ENCODE measurements at places on chromosomes 1 and 21.

GRCh38 chr1:66237042-66237441 is 296.9 kb upstream of the SGIP1 start:
- no peak for DNase-seq

- DNase-seq, result no peak
Observed at GRCh38 chr1:213094446-213094845, 43.4 kb downstream of the RPS6KC1 start.

DNA sequence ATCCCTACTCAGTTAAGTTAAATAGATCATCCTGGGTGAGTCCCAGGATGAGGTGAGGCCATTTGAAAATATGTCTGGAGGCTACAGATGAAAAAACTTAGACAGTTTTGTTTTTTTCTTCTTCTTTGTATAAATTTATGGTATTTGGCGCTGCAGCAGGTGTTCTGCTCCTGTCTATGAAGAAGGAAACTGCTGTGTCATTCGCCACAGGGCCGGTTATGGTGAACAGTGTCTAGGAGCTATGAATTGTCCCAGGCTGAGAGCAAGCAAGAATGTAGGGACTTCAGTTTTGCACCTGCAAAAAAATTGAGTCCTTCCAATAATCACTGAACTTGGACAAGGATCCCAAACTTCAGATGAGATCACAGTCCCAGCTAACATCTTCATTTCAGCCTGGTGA is 674.3 kb upstream of the RGS18 start:
- no peak for DNase-seq

DNA sequence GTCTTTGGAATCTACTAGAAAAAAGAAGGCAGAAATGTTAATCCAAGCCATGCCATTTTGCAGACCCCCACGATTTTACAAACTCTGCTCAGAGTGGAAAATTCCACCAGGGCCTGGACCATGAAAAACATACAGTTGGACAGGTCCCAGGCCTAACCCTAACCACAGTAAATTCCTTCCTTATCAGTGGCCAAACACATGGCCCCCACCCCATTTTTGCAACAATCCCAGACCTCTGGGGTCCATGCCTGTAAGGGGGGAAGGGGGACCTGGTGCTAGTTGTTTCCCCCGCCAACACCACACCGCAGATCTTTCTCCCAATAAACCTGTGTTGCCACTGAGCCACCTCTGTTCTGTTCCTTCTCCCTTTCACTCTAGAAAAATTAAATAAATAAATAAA is 1352.7 kb downstream of the AMY1C start:
- no peak for DNase-seq

Measured in suppressor macrophage (primary cell).